Glomerular endothelial cell (primary cell): ENCODE measurements at places on chromosomes 11 and 22. TPM values are rescaled to one million over a fixed set of nuclear protein-coding genes. Genes with fewer than 3 reads are reported as not detected.
A peak's percentile ranks its signal among the peaks of the same experiment; 100 is the strongest.

GRCh38 chr22:27719036-27719347 lies 82.6 kb downstream of the MN1 start:
- no peak for DNase-seq

GRCh38 chr11:123062892-123063825 lies 1.2 kb upstream of the HSPA8 start:
- peak; percentile 55 for DNase-seq

GRCh38 chr11:70637949-70638583 lies 239.7 kb downstream of the CTTN start:
- no peak for DNase-seq

GRCh38 chr11:16169956-16170847 lies 186.1 kb downstream of the SOX6 start:
- no peak for DNase-seq

GRCh38 chr22:48705159-48705916 lies 1122.3 kb downstream of the BRD1 start:
- no peak for DNase-seq

DNA sequence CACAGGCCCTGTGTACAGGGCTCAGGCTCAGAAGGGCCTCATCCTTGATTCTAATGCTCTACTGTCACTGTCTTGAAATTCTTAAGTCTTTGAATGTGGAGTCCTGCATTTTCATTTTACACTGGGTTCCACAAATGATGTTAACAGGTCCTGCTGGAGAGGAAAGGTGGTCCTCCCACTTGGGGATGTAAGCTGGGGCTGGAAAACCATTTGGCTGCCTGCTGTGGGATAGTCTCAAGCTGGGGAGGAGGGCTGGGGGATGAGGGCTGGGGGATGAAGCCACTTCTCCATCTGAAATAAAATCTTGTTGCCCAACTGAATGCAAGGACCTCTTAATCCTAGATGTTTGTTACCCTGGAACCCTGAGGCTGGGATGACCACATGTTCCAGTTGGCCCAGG lies 423.0 kb downstream of the TENM4 start:
- DNase-seq, result no peak

GRCh38 chr11:126277322-126277721 lies 5.6 kb upstream of the TIRAP start:
- DNase-seq, result no peak

GRCh38 chr11:34665077-34665835 lies 44.4 kb downstream of the EHF start:
- no peak for DNase-seq

DNA sequence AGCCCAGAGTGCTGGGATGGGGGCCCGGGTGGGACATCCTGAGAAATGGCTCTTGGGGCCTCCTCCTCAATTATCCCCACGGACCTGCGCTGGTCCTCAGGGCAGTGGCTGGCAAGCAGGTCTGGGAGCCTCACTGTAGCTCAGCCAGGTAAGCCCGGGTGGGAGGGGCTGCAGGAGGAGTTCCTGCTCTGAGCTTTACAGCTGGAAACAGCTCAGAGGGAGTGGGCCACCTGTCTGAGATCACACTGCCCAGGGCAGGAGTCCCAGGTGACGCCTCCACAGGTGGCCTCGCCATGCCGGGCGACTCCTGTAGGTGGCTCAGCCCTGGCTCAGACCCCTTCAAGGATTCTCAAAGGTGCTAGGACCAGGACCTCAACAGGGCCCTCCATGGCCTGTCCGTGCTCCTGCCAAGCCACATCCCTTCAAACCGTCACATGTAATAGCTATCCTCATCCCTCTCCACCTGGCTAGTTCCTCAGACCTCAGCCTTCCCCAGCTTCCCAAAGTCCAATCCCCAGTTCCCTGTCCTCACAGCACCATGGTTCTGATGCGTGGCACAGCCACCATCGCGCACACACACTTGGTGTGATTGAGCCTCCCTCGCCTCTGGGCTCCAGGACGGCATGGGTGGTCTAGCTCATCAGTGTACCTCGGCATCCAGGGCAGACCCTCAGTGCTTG lies 3.6 kb upstream of the TSSK2 start:
- no peak for DNase-seq

- DNase-seq, result no peak
Measured at GRCh38 chr11:10725114-10725906, 25.7 kb upstream of the CTR9 start.

- DNase-seq, result no peak
Measured at GRCh38 chr11:33001281-33001680, 14.4 kb upstream of the DEPDC7 start.

- DNase-seq, result no peak
Measured at GRCh38 chr22:36104988-36105387, 55.6 kb downstream of the APOL3 start.

DNA sequence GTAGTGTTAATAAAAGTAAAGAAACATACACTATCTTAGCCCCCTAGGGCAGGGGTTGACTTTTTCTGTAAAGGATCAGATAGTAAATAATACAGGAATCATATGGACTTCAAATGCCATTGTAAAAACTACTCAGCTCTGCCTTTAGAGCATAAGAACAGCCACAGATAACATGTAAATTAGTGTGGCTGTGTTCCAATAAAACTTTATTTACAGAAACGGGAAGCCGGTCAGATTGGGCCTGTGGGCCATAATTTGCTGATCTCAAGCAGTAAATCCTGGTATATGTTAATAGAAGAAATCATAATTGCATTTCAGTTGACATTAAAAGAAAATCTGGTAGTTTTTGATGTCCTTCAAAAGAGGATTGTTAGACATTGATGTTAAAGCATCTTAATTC lies 76.5 kb downstream of the ZC3H12C start:
- DNase-seq, result no peak

DNA sequence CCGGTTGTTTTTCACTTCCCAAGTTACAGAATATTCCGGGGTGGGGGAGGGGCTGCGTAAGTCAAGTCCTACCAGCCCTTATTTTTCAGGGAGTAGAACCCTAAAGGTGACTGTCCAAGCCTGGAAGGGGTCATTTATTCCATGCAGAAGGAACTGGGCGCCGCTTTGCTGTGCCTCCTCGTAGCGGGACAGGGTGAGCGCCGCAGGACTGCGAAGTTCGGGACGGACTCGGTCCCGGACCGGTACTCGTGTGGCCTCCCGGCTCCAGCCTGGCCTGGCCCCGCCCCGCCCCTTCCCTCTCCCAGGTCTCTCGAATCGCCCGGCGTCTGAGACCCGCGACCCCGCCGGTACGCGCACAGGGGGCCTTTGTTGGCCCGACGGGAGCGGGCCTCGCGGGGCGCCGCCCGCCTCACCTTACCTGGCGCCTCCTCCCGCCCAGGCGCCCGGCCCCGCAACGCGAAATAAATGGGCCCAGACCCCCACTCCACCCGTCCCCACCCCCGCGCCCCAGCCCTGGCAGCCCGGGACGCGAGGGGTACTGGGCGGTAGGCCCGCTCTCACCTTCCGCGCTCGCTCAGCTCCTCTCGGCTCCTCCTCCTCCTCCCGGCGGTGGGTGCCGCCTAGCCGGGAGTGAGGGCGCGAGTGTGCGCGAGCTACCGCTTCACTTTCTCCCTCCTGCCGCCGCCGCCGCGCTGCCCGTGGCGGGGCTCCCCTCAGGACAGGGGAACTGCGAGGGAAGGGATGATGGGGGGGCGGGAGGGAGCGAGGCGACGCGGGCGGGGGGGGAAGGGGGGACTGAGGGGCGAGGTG lies 698 bp downstream of the PAK1 start:
- DNase-seq, result no peak

GRCh38 chr11:63961608-63962412 lies 12.6 kb upstream of the COX8A start:
- DNase-seq, result no peak

DNA sequence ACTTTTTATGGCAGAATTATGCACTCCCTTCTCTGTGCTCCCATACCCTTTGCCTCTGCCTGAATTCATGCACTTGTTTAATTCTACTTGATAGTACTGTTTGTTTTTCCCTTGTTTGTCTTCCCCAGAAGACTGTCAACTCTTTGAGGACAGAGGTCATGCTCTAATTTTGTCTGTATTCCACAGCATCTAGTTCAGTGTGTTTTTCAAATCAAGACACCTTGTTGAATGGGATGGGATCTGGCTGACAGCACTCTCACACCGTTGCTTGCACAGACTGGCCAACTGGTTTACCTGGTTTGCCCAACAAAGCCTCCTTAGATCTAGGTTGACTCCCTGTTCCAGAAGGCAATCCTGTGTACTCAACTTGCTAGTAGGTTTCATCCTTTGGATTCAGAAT lies 121.2 kb upstream of the TIMP3 start:
- no peak for DNase-seq

- no peak for DNase-seq
Measured at GRCh38 chr22:32080904-32081303, 37.8 kb downstream of the SLC5A1 start.

DNA sequence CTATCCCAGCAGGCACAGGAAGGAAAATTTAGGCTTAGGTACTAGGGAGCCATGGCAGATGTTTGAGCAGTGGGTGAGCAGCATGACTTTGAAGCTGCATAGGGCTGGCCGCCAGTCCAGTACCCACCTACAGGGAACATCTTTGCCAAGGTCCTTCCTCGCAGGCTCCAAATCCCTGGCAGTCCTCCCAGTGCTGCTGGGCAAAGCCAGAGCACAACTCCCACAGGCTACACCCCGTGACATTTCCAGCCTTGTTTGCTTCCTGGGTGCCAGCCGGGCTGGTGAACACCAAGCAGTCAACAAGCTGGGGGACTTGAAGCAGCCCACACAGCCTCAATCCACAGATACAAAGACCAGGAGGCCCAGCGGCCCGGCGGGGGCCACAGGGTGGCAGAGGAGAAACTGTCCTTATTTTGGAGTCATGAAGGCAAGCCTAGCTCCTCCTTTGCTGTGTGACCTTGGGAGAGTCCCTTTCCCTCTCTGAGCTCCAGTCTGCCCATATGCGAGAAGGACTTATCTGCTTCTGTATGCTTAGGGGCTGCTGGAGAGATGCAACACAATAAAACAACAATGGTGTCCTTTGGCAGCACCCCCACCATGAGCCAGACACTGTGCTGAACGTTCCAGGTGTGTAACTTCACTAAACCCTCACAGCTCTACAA lies 28.0 kb downstream of the TPST2 start:
- no peak for DNase-seq

- DNase-seq, result no peak
Measured at GRCh38 chr11:119091178-119091577, 6.5 kb downstream of the HMBS start.

GRCh38 chr11:44615041-44615755 lies 49.7 kb downstream of the CD82 start:
- no peak for DNase-seq

- no peak for DNase-seq
Measured at GRCh38 chr11:46143049-46143806, 22.0 kb upstream of the PHF21A start.

DNA sequence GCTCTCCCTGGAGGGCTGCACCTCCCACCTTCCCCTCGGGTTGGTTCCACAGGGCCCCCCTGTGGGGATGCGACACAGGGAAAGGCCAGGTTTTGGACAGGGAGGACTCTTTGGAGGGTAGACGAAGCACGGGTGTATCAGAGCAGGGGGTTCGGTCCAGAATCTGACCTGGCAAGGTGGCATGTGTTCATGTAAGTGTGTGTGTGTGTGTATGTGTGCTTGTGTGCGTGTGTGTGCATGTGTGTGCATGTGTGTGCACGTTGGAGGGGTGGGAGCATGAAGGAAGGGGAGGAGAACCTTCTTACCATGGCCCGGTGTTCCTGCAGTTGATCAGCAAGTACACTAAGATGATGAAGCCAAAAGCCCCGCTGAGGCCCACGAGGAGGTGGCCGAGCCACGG lies 14.7 kb downstream of the IL2RB start:
- DNase-seq, result no peak

DNA sequence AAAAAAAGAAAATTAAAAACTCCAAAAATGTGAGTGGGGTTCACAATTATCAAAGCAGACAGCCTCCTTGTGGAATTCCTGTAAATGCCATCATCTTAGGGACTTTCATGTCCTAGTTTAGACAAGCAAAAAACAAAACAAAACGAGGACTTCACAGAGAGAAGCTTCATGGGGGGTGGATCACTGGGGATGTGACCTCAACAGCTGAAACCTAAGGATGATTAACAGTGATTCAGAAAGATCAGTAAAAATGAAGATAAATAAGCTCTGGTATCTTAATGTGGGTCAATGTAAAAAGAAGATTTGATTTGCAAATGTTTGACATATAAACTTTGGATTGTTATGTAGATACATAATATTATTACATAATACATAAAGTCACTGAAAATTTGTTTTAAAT lies 8.1 kb upstream of the OR10W1 start:
- DNase-seq, result no peak

GRCh38 chr11:96045622-96046456 lies 121.9 kb upstream of the MTMR2 start:
- DNase-seq, result no peak

DNA sequence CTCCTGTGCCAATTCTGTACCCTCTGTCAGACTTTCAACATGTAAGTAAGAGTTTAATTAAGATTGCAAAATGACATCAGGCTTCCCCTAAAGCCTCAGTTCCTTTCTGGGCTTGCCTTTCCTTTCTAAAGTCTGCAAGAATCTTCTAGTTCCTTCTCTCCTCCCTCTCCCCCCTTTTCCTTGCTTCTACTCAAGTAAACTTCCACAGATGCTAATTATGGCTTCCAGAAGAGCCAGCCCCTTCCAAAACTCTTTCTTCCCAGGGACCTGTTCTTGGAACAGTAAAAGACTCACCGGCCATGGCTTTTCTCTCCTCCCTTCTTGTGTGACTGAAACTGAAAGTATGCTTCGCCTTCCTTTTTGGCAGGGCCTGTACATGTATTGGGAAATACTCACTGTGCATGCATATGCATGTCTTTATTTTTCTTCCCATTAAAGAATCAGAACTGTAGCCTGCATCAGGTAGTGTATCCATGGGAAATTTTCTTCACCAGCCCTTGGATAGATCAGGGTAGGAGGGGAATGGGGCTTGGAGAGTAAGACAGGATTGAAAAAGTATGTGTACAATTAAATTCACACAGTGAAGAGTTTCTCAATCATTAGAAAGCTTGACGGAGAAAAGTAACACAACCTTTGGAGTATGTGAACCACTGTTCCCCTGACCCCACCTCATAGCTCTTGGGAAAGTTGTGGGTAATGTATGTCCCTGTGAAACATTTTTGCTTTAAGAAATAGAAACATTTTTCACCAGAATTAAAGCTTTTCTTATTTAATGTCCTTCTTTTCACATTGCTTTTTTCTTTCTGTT lies at the start of gene CASP1:
TSS of gene CASP1 (minus strand) at position 332 of the 808 bp plus-strand sequence. CDS start at position 301, 31 bp downstream.
- DNase-seq, result no peak

- no peak for DNase-seq
Measured at GRCh38 chr11:89015614-89016013, 50.2 kb downstream of the GRM5 start.

DNA sequence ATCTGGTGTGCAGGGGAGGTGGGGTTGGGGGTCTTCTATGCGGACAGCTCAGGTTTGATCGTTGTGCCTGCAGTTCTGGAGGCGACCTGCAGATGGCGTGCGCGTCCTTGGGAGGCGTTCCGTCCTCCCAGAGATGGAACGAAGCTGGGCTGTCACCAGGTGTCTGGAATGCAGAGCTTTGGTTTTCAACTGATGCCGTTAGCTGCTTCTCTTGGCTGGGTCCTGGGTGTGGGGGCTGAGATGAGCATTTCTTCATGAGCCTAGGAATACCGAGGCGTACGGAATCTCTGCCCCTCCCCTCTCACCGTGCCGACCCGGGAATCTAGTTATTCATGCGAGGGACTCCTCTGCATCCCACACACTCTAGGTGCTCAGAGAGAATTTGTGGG lies 98.6 kb downstream of the CEP164 start:
- DNase-seq, result peak; percentile 3

GRCh38 chr22:37249986-37250385 lies 5.9 kb upstream of the RAC2 start:
- DNase-seq, result no peak

TNKS1BP1 gene
- 107 and 154 TPM in 2 replicates for total RNA-seq

VSIG10L2 gene
- total RNA-seq, result not detected in 2 replicates

ELFN2 gene
- total RNA-seq, result 3.2 and 5.0 TPM in 2 replicates

SLC25A18 gene
- not detected in 2 replicates for total RNA-seq

PRG3 gene
- total RNA-seq, result not detected in 2 replicates

GLB1L2 gene
- total RNA-seq, result 0.92 and 0.99 TPM in 2 replicates

FAM227A gene
- total RNA-seq, result 1.9 and 3.3 TPM in 2 replicates
